HuH-7 (cell line): ENCODE measurements at places on chromosomes 3 and 15.
A peak's percentile ranks its signal among the peaks of the same experiment; 100 is the strongest.

DNA sequence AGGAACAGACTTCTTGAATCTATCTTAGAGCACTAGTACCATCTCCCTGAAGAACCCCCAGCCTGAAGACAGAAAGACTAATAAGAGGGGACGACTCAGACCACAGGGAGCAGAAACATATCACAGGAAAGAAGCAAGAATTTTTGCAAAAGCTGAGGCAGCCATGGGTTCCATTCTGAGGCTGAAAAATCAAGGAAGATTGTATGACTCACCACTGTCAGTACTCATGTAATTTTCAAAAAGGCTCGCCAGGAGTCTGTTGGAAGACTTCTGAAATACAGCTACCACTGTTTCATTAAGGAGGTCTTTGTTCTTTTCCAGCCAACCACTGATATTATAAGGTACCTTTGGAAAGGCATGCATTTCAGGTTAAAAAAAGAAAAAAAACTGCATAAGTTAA lies 47.5 kb downstream of the MYH15 start:
- DNase-seq: no peak

DNA sequence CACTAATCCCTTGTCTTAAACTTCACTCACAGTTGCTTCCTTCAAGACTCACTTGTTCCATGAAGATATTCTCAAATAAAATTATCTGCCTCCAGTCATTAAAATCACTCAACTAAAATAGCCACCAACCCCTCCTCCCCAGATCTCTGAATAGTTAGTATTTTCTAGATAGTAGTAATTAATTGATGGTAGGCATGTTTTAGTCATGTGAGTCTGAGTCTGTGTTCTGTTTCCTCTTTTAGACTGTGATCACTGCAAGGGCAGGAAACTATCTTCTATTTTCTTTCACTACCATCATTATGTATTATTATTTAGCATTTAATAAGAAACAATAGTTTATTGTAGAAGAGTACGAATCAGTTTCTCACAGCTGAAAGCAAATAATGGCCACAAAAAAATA lies 1080.5 kb downstream of the IGSF11 start:
- DNase-seq: no peak

GRCh38 chr15:29934251-29934650 lies 112.0 kb upstream of the TJP1 start:
- no peak for DNase-seq

DNA sequence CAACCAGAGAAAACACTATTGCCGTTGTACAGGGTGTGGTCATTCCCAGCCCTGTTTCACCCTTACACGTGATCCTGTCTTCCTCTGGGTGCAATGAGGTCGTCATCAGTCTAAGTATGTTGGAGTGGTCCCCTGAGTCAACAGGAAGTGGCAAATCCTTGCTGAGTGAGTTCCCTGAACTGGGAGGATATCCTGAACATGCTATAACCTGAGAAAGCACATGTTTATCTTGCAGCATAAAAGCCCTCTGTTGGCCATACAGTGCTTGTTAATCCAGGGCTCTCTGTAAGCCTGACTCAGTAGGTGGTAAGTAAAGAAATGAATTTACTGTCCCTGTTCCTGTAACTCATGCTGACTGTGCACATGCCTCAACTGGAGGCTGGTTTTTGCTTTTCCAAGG lies 477.8 kb upstream of the RGMA start:
- no peak for DNase-seq

DNA sequence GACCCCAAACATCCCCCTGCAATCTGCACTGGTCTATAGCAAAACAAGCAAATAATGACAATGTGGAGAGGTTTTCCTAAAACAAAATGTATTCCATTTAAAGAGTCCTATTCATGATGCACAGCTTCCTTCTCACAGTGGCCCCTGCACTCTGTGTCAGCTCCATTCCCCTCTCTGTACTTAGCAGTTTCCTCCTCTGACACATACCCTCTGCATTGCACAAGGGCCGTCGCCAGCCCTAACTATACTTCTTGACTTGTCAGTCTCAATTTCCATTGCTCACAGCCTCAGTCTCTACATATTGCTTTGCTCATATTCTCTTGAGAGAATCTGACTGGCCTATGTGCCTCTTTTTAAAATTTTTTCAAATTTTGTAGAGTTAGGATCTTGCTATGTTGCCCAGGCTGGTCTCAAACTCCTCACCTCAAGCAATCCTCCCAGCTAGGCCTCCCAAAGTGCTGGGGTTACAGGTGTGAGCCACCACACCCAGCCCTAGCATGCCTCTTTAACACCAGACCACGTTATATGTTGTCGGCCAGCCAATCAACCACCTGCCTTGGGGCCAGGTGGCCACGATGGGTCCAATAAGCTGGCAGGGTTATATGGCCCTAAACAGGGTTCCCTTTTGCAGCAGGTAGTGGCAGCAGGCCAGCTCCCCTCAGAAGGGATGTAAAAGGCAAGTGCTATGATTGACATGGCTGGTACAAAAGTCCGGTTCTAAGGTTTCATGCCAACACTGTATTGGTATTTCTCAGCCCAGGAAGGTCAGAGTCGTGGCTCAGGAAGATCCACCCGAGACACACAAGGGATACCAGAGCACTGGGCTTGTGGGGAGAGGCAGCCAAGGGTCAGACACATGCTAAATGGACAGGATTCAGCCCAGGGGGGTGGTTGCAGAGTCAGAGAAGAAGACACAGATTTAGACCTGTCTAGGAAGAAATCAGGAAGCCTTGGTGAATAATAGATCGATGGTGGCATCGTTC lies 59.0 kb upstream of the SMAD3 start:
- DNase-seq: no peak

DNA sequence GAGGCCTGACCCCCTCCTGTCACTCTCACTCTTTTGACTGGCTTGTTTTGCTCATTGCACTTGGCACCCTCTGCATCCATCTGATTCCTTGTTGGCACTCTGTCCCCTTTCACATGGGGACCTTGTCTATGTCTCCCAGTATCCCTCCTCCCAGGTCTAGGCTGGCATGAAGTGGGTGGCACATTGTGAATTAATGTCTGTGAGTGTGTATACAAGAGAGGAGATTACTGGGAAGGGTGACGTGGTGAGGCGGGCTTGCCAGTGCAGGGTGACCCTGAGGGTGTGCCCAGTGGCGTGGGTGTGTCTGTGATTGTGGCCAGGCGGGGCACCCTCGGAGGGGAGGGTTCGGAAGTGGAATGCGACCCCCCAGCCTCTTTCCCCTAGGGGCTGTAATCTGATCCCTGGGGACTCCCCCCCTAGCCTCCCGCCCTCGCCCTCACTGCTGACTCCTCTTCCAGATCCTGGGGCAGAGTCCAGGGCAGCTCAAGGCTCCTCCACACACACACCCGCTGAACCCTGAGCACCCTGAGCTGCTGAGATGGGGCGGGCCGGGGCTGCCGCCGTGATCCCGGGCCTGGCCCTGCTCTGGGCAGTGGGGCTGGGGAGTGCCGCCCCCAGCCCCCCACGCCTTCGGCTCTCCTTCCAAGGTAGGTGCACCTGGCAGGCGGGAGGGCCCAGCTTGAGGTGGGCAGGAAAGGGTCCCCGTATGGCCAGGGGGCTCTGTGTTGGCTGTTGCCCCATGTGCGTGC lies at the start of gene SEMA3B:
SEMA3B (plus strand) TSS at position 445 of the 749 bp plus-strand sequence; CDS start at position 539, 94 bp downstream.
- peak; percentile 66 for DNase-seq

- no peak for DNase-seq
Observed at GRCh38 chr3:31476209-31476608, 56.5 kb upstream of the STT3B start.

DNA sequence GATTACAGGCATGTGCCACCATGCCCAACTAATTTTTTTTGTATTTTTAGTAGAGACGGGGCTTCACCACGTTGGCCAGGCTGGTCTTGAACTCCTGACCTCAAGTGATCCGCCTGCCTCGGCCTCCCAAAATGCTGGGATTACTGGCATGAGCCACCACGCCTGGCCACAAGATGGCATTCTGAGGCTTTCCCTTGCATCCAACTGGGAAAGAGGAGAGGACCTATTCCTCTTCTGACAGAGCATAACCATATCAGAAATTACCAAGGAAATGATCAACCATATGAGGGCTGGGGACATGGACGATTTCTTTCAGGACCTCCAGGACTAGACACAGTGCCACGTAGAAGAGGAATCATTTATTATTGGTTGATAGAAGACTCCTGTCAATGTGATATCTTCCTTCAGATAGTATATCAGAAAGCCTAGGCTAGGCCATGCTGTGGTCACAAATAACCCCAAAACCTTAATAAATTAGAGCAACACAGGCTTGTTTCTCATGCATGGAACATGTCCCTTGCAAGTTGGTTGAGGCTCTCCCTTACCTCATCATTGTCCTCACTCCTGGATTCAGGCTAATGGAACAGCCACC lies 372.3 kb upstream of the IL12A start:
- peak; percentile 10 for DNase-seq

DNA sequence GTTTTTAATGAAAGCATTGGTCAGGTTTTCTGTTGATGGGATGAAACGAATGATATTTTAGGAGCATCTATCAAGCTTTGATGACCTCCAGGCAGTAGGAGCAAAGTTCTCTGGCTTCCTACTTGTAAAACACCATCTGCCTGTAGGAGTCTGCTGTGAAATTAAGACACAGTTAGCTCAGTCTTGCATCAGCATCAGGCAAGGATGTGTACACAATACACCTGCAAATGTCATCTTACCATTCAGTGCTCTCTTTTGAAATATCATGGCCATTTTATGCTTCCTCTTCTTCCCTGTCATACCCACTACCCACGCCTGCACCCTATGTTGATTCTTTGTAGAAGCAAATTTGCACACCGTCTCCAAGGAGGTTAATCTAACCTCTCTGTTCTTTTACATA lies 38.2 kb downstream of the B3GALNT1 start:
- DNase-seq: no peak

DNA sequence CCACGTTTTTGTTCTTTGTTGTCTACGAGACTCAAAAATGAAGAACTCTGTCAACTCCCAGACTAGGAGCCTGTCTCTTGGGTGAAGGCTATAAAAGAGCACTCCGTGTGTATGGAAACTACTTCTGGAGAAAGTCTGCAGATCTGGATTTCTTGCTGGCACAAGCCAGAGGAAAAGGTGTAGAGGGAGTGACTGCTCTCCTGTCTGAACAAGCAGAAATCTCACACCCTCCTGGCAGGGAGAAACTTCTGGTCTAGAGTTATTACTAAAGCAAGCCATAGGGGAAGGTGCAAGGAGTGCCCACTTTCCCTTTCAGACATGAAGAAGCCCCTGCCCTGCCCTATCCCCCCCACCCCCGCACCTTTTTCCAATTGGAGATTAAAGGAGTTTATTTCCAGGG lies 9.5 kb downstream of the PLAAT1 start:
- no peak for DNase-seq

- DNase-seq: no peak
Observed at GRCh38 chr3:30354972-30355371, 251.4 kb upstream of the TGFBR2 start.

- no peak for DNase-seq
Observed at GRCh38 chr15:44215594-44215993, 20.5 kb upstream of the FRMD5 start.

- no peak for DNase-seq
Observed at GRCh38 chr15:73125219-73125618, 73.0 kb downstream of the NEO1 start.

DNA sequence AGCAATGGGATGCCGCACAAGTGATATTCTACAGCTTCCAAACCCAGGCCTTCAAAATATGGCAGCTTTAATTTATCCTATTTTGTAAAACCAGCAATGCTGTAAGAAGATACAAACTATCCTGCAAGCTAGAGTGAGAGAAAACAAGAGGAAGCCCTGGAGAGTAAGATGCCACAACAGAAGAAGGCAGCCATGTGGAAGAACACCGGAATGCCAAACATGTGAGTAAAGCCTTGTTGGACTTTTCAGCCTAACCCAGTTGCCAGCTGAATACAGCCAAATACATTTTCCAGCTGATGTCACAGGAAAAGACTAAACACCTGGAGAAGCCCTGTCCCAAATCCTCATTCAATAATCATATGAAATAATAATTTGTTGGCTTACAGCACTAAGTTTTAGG lies 1115.1 kb upstream of the CADM2 start:
- DNase-seq: no peak

GRCh38 chr3:143849854-143850549 lies 1.7 kb upstream of the SLC9A9 start:
- no peak for DNase-seq

GRCh38 chr15:100049483-100049882 lies 292.3 kb downstream of the ADAMTS17 start:
- DNase-seq: no peak

DNA sequence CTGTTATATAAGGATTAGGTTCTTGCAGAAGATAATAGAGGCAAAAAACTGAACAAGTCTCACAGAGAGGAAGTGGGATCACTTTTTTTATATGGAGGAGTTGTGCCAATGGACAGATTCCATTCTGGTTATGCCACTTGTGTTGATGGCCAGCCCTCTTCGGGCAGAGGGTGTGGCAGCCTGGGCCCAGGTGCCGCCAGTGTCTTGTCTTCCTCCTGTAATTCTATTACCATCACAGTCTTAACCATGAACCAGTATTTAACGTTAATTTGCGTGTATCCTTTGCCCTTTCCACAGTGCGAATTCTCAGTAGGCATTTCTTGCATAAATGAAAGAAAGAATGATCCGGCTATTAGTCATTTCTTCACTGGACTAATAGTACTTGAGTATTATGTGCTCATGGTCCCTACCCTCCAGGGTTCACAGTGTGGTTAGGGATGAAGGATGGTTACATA lies 7.0 kb upstream of the USP4 start:
- DNase-seq: no peak

DNA sequence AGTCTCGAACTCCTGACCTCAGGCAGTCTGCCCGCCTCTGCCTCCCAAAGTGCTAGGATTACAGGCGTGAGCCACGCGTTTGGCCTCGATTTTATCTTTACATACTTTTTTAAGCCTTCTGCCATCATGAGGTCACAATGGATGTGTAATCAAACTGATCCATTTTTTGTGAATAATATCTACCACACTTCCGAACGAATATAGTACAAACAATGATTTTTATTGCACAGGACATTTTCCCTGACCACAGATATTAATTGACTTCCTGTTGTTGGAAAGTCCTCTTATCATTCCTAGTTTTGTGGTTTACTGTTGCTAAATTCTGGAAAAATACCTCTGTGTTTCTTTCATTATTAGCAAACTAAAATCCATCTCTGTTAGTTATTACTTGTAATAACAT lies 68.9 kb downstream of the MINDY2 start:
- DNase-seq: no peak

DNA sequence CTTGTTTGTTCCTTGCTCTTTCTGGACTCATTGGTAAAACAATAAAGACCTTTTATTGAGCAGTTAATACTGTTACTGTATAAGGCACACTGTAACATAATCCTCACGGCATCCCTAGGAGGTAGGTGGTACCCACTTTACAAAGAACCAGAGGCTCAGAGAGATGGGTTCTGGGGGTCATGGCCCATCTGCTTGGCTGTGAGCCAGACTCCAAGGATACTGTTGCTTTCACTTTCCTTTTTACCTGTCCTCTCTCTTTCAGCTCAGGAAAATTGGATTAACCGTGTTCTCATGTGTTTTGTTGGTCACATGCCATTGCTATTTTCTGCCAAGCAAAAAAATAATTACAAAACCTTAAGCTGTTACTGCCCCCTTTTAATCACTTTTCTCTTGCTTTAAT lies 34.8 kb upstream of the FILIP1L start:
- no peak for DNase-seq

DNA sequence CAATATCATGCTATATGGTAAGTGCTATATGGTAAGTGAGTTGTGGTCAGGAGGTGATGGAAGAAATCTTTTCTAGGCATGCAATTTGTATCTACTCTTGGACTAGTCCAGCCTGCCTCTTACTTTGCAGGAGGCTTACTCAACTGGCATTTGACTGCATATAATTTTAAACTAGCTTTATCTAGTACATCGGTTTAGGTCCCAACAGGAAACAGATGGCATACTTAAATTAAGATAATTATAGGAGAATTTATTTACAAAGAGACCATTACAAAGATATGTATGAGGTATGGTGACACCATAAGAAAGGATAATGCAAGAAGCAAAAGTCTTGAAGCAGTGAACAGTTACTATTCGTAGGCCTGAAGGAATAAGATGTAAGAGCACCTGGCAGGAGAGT lies 7.8 kb downstream of the SLC28A2 start:
- no peak for DNase-seq
